Activated CD4-positive, alpha-beta memory T cell treated with anti-CD3 and anti-CD28 coated beads, Interleukin-2, amount 10 ng/mL, durations not matched to agents 7 days and 5 days (primary cell): ENCODE measurements at places on chromosomes 1 and 21. TPM values are rescaled to one million over a fixed set of nuclear protein-coding genes. Genes with fewer than 3 reads are reported as not detected.

Gene CCDC185
- not detected for total RNA-seq

Gene RAB13
- 0.43 TPM for total RNA-seq

Gene COL16A1
- not detected for total RNA-seq

Gene RPTN
- total RNA-seq = not detected

Gene LRRC53
- total RNA-seq = not detected

Gene IL19
- total RNA-seq = not detected

- H3K27ac ChIP-seq = no peak overlapping the region
- peaks cover 7% of the 10 kb centered on the region for H3K4me1 ChIP-seq
- H3K4me3 ChIP-seq = no peak overlapping the region
- no peak for DNase-seq
Measured at GRCh38 chr21:45299864-45300785, 12.4 kb upstream of the POFUT2 start.

- peaks cover 15% of the 10 kb centered on the region for H3K27me3 ChIP-seq
- peaks cover 27% of the 10 kb centered on the region for H3K36me3 ChIP-seq
- peaks cover 15% of the 10 kb centered on the region for H3K4me1 ChIP-seq
- DNase-seq = peak; percentile 47
- H3K4me3 ChIP-seq = peak overlapping the region; percentile 57
Measured at GRCh38 chr1:1116701-1117468, 996 bp upstream of the C1orf159 start.

DNA sequence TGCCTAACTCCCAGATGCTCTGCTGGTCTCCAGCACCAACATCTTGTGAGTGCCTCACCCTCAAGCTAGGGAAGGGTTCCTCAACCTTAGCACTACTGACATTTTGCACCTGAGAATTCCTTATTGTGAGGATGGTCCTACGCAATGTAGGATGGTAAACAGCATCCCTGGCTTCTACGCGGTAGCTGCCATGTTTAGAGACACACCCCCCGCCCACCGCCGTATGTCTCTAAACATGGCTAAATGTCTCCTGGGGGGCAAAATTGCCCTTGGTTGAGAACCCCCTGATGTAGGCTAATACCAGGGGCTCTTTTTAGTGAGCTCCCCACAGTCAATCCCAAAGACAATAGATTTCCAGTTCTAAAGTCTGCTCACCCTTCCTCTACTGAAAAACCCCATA is 2.5 kb upstream of the MAP7D1 start:
- DNase-seq = no peak
- peak overlapping the region; percentile 25 for H3K27ac ChIP-seq
- H3K4me3 ChIP-seq = no peak overlapping the region
- H3K27me3 ChIP-seq = no peaks in the 10 kb centered on the region
- H3K4me1 ChIP-seq = peaks cover 71% of the 10 kb centered on the region

- peaks cover 16% of the 10 kb centered on the region for H3K4me1 ChIP-seq
- no peak overlapping the region for H3K4me3 ChIP-seq
- no peak overlapping the region for H3K27ac ChIP-seq
- H3K27me3 ChIP-seq = no peaks in the 10 kb centered on the region
Measured at GRCh38 chr1:196660852-196661251, 9.0 kb downstream of the CFH start.

DNA sequence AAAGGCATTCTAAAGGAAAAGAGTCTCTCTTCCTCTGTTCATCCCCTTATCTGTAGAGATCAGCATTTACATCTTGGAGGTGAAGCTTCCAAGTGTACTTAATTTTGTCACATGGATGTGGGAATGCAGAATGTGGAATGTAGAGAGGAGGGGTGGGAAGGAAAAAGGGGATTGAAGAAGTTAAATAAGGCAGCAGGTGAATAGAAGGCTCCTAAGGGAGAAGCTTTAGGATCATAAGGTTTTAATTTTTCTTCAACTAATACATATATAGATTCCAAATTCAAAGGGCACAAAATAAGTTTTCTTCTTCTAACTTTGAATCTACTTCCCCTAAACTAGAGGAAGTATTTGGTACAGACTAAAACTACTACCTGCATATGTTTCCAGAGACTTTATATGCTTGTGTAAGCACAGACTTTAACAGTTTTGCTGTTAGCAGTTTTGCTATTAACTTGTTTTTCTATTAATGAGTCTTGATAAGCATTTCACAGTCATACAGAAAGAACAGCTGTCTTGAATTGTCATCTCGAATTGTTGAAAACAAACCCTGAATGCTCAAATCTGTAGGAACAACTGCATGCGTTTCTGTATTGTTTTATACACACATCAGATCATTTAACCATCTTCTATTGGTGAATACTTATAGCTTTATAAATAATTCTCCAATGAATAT is 12.7 kb downstream of the TENT5C start:
- DNase-seq = no peak
- peaks cover 92% of the 10 kb centered on the region for H3K4me1 ChIP-seq
- H3K27ac ChIP-seq = no peak overlapping the region
- H3K27me3 ChIP-seq = no peaks in the 10 kb centered on the region

- peak overlapping the region; percentile 18 for H3K27ac ChIP-seq
- H3K27me3 ChIP-seq = no peaks in the 10 kb centered on the region
- no peak for DNase-seq
- peaks cover 87% of the 10 kb centered on the region for H3K36me3 ChIP-seq
Measured at GRCh38 chr1:154338875-154339274, 13.6 kb downstream of the ATP8B2 start.

GRCh38 chr1:247467129-247467528 is 9.2 kb upstream of the OR2B11 start:
- no peak overlapping the region for H3K4me3 ChIP-seq
- no peaks in the 10 kb centered on the region for H3K27me3 ChIP-seq
- no peaks in the 10 kb centered on the region for H3K36me3 ChIP-seq
- no peak for DNase-seq

GRCh38 chr1:15282810-15283474 is 35.9 kb downstream of the FHAD1 start:
- H3K27ac ChIP-seq = no peak overlapping the region
- no peak for DNase-seq
- H3K36me3 ChIP-seq = no peaks in the 10 kb centered on the region
- no peak overlapping the region for H3K4me3 ChIP-seq
- no peaks in the 10 kb centered on the region for H3K4me1 ChIP-seq
- H3K27me3 ChIP-seq = peaks cover 29% of the 10 kb centered on the region

GRCh38 chr1:212595787-212596714 is 12.5 kb upstream of the ATF3 start:
- H3K4me1 ChIP-seq = peaks cover 26% of the 10 kb centered on the region
- peaks cover 16% of the 10 kb centered on the region for H3K27me3 ChIP-seq

DNA sequence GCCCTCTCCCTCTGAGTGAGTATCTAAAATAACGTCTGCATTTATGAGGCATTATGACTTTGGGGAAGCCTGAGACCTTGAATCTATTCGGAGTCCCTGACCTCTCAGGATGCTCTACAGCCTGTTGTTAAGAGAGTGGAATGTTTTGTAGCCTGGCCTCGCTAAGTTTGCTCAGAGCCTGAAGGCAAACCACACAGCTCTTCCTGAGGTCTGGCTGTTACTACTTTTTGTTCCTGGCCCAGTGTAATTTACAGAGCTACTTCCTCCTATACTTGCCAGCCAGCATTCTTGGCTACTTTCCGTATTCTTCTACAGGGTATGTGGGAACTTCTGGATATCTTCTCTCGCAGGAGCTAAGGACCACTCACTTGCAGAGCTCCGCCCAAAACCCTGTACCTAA is 3.6 kb upstream of the ZMYM4 start:
- peaks cover 17% of the 10 kb centered on the region for H3K4me1 ChIP-seq
- no peak overlapping the region for H3K4me3 ChIP-seq
- peaks cover 5% of the 10 kb centered on the region for H3K36me3 ChIP-seq
- DNase-seq = no peak

DNA sequence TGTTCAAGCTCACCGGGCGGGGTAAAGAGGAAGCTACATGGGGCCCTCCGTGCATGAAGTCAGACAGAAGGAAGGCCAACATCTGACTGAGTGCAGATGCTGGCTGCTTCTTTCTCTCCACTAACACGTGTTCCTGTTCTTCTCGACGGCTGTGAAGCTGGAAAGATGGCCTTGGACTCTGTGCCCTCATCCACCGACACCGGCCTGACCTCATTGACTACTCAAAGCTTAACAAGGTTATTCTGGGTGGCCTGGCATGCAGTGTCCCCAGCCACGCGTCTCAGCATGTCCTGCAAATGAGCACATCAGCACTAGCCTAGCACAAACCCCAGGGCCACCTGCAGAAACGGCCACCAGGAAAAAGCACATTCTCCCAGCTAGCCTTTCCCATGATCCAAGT is 41.2 kb downstream of the ACTN2 start:
- DNase-seq = no peak
- H3K27ac ChIP-seq = no peak overlapping the region
- H3K36me3 ChIP-seq = no peaks in the 10 kb centered on the region
- no peak overlapping the region for H3K4me3 ChIP-seq

GRCh38 chr1:81584398-81584797 is 216.3 kb upstream of the ADGRL2 start:
- H3K36me3 ChIP-seq = no peaks in the 10 kb centered on the region
- no peak for DNase-seq
- H3K4me3 ChIP-seq = no peak overlapping the region
- H3K27ac ChIP-seq = no peak overlapping the region
- no peaks in the 10 kb centered on the region for H3K27me3 ChIP-seq

- peaks cover 15% of the 10 kb centered on the region for H3K4me1 ChIP-seq
- H3K4me3 ChIP-seq = no peak overlapping the region
- H3K27ac ChIP-seq = no peak overlapping the region
Measured at GRCh38 chr1:9859281-9860014, 35.7 kb upstream of the CLSTN1 start.

DNA sequence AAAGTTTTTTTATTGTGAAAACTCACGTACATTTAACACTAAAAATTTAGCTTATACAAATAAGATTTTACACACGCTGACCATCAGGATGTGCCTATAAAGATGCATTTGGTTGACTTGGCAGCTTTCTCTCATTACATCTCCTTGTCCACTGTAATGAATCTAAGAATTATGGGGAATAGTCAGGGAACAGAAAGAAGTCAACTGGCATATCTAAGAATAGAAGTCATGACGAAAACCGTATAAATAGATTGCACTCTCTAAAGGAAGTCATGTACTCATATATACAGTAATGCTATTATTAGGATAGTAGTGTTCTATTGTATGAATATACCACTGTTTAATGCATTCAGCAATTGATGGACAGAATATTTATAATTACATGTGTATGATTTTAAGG is 575.8 kb upstream of the B3GALT2 start:
- H3K36me3 ChIP-seq = no peaks in the 10 kb centered on the region
- H3K27me3 ChIP-seq = no peaks in the 10 kb centered on the region
- no peak for DNase-seq
- no peaks in the 10 kb centered on the region for H3K4me1 ChIP-seq
